ENCODE measurements at places on chromosomes 6 and 20.

- DNase-seq = no peak
Measured at GRCh38 chr20:62590309-62591121, 51.8 kb upstream of the SLCO4A1 start.

DNA sequence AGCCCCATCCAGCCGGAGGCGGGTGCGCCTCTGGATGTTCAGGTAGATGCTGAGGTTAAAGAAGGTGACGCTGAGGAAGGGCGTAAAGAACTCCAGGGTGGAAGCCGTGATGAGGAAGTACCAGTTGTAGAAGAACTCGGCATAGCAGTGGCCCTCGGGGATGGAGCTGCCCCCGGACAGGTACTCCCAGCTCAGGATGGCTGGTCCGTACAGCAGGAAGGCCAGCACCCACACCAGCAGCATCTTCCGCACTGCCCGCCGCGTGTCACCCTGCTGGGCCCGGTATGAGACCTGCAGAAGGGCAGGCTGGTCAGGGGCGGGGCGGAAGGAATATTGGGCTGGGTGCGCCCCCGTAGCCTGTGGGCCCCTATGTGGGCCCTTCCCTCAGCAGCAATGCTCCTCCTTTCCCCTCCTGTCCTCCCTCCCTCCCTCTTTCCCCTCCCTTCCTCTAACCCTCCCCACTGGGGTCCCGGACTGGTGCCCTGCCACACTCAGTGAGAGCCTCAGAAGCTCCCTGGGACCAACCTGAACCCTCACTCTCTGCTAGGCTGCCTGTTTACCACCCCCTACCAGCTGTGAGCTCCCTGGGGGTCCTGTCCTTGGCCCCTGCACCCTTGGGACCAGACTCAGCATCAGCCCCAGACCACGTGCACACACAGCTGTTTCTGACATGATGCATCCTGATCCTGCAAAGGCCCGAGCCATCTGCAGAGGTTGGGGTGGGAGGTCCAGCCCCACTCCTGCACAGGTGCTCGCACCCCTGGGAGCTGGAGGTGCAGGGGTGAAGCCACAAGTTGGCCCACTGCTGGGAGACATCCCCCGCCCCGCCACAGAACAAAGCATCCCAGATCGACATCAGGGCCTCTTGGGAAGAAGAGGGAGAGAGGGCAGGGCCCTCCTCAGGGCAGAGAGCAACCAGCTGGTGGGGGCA is 3.2 kb downstream of the HRH3 start:
- DNase-seq = no peak

GRCh38 chr6:166583230-166583965 is 3.1 kb downstream of the RAMACL start:
- DNase-seq = no peak

DNA sequence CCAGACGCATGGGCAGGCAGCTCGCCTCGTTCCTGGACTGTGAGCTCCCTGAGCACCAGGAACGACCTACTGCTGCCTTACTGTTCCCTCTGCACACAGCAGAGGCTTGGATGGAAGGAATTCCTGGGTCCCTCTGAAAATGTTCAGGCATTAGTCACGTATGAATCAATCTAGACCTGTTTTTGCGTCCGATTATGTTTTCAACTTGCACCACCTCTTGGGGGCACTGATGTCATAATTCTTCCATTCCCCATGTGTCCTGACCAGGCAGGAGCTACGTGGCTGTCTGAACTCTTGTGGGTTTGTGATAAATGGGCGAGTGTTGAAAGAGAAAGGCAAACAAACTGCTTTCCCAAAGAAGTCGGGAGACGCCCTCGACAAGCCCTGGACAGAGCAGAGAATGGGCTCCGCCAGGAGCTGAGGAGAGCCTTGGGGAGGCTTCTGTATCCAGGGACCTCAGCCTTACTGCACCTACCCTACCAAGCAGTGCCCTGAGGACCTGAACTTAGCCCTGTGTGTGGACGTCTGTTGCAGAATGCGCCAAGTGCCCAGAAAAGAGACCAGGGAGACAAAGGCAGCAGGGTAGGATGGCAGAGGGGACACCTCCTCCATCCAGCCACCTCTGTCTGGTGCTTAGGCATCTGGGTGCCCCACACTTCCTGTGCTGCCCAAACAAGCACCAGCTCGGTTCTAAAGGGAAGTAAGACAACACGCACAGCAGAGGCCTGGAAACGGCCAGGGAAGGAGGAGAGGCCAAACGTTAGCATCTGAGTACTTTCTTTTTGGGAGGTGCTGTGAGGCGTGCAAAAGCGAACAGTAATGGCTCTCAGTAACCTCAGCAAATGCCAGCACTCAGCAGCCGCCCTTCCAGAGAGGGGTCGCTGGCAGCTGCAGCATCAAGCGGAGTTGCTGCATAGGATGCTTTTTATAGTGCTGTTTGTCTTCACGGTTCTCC is 124.2 kb downstream of the LY86 start:
- DNase-seq = no peak

DNA sequence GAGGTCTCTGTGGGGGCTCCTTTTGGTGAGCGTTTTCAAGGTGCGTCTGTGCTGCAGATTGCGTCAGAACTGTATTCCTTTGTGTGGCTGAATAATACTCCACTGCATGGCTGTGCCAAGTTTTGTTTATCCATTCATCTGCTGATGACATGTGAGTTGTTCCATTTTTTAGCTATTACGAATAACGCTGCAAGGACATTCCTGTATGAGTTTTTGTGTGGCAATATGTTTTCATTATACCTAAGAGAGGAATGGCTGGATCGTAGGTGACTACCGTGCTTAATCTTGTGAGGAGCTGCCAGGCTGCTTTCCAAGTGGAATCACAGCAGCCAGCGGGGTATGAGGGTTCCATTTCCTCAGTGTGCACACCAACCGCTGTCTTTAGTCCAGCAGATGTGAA is 1.1 kb upstream of the DACT2 start:
- DNase-seq = no peak

- no peak for DNase-seq
Measured at GRCh38 chr6:108969776-108970175, 121.6 kb downstream of the ARMC2 start.

DNA sequence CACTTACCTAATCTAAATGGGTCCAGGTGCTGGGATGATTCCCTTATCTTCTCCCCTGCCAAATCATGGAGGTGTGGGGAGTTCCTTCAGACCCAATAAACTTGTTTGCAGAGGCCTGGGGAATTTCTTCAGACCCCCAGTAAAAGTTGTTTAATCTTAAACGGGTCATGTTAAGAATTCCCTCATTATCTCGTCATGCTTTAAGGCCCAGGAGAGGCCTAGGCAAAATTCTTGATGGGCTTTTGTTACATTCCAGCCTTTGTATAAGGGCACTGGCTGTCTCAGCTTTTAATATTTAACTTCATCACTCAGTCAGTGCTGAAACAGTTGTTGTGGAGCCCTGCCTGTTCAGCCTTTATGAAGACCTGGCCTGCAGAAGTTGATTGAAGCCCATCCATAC is 11.0 kb upstream of the SLC35B3 start:
- DNase-seq = no peak

DNA sequence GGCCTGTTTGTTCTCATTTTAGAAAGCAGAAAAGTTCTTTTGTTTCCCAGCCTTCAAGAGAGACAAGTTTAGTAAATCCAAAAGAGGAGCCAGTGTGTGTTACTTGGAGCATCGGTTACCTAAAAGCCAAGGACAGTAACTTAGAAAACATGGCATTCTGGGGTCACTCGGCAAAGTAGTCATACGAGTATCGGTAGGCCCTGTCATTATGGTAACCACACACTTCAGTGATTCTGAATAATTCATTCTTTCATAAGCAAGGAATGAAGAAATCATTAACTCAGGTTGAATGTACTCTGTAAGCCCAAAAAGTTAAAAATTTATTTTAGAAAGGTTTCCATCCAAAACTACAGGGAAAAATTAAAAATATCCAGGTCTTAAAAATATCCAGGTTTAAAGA is 34.0 kb downstream of the CNKSR3 start:
- no peak for DNase-seq

- DNase-seq = no peak
Measured at GRCh38 chr6:3625149-3625979, 126.1 kb downstream of the PXDC1 start.

- no peak for DNase-seq
Measured at GRCh38 chr20:1825507-1825906, 69.7 kb upstream of the SIRPA start.

- no peak for DNase-seq
Measured at GRCh38 chr6:14965424-14966075, 280.3 kb upstream of the JARID2 start.

- no peak for DNase-seq
Measured at GRCh38 chr20:33655164-33655563, 7.0 kb upstream of the C20orf144 start.

GRCh38 chr6:78916411-78916810 is 49.1 kb downstream of the IRAK1BP1 start:
- DNase-seq = no peak
